ENCODE measurements at places on chromosomes 3 and 15. TPM values are rescaled to one million over a fixed set of nuclear protein-coding genes. Genes with fewer than 3 reads are reported as not detected.

Gene CCDC50
- total RNA-seq = 100 TPM

Gene CTSH
- total RNA-seq = 12.5 TPM

Gene C2CD4A
- total RNA-seq = not detected

Gene STAC
- total RNA-seq = 1.2 TPM

Gene PLA2G4E
- 0.12 TPM for total RNA-seq

Gene SERPINI2
- total RNA-seq = not detected

Gene PML
- total RNA-seq = 33.9 TPM

Gene MYRIP
- 0.19 TPM for total RNA-seq

Gene MESP2
- not detected for total RNA-seq

Gene GOLIM4
- 21.5 TPM for total RNA-seq

DNA sequence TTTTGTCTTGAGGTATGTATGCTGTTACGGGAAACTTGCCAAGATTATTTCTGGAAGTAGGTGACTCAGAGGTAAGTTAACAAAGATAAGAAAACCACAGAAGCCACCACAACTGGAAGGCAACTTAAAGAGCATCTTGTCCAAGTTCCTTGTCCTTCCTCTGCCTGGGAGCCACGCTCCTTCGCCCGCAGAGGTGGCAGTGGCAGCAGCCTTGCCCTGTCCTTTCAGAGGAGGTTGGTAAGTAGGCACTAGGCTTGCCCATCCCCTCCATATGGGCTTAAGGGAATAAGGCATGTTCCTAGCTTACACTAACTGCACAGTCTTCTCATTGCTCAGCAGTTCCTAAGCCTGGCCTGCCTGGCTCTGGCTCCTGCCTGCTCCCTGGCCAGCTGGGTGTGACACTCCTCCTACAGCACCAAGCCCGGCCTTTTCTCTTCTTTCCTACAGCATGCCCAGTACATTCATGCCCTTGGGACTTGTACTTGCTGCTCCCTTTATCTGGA, 48.0 kb upstream of the RAB6B start:
- peak; percentile 92 for DNase-seq

- DNase-seq = no peak
Measured at GRCh38 chr3:48999085-48999858, 7.9 kb upstream of the WDR6 start.

DNA sequence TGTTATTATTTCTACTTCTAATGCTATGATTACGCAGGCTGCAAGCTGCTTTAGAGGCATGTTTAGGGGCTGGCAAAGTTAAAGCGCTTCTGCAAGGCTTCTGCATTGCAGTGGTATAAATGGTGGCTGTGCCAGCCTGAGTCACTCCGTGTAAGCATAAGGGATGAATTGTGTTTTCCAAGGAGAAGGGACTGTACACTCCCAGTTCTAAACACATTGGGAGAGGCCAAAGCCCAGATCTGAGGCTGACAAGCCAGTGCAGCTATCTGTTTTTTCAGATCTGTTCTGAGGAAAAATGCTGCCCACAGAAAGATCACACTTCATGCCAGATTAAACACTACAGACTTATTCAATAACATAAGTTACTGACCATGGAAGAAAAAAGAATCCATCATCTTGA, 83.8 kb downstream of the PRICKLE2 start:
- DNase-seq = no peak

GRCh38 chr3:197877902-197878301, 72.1 kb upstream of the RPL35A start:
- DNase-seq = no peak

DNA sequence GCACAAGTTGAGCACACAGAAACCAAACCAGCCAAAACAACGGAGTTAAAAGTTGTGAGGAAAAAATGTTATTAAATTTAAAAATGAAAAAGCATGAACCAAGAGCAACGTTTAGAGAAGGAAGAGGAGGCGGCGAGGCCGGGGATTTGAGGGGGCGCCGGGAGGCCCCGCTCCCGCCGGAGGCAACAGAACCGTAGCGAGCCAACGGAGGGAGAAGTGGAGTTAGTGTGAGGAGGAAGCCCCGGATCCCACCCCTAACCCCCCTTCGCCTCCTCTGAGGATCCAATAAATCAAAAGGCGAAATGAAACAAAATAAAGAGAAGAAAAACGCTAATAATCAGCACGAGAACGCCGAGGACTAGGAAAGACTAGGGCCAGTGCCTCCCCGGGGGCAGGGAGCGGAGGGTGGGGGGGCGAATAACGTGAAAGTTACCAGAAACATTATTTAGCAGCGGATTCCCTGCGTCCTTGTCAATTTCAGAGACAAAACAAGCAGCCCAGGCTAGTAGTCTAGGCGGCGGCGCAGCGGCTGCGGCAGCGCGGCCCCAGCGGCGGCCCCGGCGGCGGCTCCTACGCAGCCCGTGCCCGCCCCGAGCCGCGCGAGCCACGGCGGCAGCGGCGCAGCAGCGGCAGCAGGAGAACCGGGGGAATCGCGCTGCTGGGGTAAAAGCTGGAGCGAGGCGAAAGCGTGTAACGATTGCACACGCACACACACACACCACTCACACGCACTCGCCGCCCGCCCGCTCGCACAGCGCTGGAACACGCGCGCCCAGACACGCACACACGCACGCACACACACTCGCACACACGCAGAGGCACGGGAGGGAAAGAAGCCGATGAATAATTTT, 1.7 kb downstream of the MEIS2 start:
- DNase-seq = peak; percentile 43

DNA sequence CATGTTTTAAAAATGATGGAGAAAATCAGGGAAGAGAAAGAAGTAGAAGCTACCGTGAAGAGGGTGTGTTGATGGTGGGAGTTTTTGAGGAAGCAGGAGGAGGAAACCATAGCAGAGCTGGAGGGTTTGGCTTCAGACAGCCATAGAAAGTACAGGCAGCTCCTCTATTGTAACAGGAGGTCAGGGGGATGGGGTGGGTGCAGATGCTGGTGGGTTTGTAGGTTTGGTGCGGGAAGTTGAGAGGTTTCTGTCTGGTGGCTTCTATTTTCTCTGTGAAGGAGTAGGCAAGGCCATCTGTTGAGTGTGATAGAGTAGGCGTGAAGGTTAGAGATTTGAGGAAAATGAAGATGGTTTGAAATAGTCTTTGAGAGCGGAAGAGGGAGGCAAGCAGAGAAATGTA, 97.7 kb upstream of the TBC1D5 start:
- no peak for DNase-seq

GRCh38 chr3:17422636-17423035, 319.8 kb downstream of the TBC1D5 start:
- no peak for DNase-seq

DNA sequence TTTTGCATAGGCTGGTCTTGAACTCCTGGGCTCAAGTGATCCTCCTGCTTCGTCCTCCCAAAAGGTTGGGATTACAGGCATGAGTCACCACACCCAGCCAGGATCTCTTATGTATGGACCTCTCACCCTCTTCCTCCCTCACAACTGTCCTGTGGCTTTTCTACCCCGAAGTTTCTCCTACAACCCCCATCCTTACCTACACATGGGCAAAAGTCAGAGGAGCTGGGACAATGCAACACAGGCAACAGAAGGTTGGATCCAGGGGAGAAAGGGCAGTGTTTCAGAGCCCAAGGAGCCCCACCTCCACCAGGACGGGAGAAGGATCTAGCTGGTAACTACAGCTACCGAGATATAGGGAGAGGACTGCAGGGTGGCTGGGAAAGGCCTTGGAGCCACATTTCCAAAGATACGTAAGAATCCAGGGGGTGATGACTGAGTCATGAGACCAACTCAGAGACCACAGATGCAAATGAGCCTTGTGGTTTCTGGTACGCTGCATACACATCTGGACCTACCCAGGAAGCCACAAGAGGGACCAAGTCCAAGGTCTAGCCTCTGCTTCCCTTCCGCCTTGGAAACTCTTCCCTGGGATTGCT, 13.6 kb downstream of the IGDCC4 start:
- DNase-seq = peak; percentile 58

DNA sequence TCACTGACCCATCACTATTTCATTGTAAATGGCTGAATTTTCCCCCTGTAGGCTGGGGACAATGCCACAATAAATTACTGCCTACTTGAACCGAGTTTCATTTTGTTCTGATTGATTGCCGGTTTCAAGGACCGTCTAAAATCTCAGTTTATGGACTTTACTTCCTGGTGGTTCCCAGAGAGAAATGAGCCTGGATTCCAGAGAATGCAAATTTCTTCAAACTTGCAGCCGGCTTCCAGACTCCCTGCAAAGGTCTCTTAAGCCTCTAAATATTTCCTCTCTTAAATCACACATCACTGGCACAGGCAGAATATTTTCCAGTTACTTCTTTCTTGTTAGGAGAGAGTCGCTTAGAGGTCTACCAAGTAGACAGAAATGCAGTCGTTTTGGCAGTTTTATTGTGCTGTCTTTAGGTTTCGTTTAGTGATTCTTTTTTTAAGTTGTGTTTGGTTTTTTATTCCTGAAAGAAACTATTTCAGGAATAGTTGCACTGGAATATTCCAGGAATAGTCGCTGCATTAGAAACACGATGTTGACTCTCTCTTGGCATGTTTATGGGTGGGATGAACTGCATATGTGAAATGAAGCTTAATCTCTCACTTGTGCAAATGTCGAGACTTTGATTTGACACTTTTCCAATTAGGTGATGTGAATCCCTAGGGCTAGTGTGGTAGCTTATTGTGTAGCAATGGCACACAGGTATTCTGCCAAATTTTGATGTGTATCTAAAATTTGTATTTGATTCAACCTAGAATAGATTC, 284.1 kb upstream of the NR2E3 start:
- DNase-seq = no peak

DNA sequence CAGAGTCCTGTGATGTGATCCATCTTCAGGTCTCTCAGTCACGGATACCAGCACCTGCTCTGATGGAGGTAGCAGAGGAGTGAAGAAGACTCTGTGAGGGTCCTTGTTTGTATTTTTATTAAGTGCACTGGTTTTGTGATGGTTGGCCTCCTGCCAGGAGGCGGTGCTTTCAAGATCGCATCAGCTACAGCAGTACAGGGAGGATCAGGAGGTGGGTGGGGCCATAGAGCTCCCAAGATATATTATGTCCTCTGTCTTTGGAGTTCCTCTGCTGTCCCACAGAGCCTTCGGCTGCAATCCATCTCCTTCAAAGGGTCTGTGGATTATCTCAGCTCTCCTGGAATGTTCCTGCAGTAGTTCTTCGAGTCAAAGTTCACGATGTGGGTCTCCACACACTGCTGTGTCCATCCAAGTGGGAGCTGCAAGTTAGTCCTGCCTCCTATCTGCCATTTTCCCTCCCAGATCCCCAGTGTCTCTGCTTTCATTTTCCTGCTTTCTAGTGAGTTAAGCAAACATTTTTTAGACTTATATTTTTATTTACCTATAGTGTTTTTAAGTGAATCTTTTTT, 54.7 kb downstream of the TM2D3 start:
- DNase-seq = peak; percentile 29

- no peak for DNase-seq
Measured at GRCh38 chr15:83905556-83906273, 251.8 kb downstream of the ADAMTSL3 start.

- DNase-seq = peak; percentile 94
Measured at GRCh38 chr15:89680282-89680873, 1.2 kb upstream of the PLIN1 start.

- DNase-seq = peak; percentile 85
Measured at GRCh38 chr3:24237971-24238706, 256.5 kb downstream of the THRB start.

GRCh38 chr3:157824281-157824680, 281.9 kb downstream of the SHOX2 start:
- DNase-seq = no peak

DNA sequence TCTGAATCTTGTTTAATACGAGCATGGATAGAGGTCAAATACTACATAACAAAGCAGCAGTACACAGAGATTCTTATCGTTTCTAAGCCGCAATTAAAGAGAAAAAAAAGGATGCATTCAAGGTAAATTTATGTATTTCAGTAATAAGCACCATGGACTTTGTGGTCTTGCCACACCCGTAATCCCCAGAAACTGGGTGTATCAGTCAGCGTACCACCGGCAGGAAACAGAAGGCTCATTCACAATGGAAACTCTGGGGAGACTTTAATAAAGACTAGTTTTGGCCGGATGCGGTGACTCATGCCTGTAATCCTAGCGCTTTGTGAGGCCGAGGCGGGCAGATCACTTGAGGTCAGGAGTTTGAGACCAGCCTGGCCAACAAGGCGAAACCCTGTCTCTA, 81.9 kb upstream of the ZNF280D start:
- DNase-seq = peak; percentile 73

DNA sequence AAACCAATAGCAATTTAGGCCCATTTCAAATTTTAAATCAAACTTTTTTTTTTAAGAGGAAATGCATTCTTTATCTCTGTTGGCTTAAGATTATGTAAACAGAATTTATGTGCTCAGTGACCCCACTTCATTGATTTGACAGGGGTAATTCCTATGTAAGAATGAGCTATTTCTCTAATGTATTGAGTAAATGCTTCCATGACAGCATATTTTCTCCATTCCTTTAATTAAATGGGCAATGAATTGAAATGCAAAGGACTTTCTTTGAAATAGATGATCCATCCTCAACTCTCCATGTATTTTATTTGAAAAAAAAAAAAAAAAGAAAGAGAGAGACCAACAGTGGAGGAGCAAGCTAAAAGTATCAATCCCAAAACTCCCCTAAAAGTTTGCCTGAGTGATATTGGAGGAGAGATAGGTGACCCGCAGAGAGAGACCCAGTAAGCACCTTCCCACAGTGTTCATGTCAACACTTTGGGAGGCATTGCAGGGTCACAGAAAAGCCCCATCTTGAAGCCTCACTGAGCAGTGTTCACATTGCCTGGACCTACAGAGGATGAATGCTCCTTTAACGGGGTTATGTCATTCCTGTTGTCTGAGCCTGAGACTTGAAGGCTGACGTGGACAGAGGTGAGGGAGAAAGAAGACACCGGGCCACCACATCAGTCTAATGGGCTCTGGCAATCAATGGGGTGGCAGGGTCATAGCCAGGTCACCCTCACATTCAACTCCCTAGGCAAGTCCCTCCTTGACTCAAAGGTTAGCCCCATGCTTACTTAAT, 176.0 kb downstream of the SHOX2 start:
- DNase-seq = no peak

- DNase-seq = peak; percentile 68
Measured at GRCh38 chr15:96330064-96330449, 443 bp upstream of the NR2F2 start.

DNA sequence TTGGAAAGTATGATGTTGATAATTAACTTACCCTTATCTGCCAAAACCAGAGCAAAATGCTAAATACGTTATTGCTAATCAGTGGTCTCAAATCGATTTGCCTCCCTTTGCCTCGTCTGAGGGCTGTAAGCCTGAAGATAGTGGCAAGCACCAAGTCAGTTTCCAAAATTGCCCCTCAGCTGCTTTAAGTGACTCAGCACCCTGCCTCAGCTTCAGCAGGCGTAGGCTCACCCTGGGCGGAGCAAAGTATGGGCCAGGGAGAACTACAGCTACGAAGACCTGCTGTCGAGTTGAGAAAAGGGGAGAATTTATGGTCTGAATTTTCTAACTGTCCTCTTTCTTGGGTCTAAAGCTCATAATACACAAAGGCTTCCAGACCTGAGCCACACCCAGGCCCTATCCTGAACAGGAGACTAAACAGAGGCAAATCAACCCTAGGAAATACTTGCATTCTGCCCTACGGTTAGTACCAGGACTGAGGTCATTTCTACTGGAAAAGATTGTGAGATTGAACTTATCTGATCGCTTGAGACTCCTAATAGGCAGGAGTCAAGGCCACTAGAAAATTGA, 59.7 kb downstream of the DCUN1D1 start:
- DNase-seq = peak; percentile 24

Data from MCF 10A (cell line).